Left colon (tissue), 2 donors: ENCODE measurements at places on chromosomes 3 and 15.

GRCh38 chr15:71275098-71275497, 159.8 kb downstream of the THSD4 start:
- no peak for DNase-seq

DNA sequence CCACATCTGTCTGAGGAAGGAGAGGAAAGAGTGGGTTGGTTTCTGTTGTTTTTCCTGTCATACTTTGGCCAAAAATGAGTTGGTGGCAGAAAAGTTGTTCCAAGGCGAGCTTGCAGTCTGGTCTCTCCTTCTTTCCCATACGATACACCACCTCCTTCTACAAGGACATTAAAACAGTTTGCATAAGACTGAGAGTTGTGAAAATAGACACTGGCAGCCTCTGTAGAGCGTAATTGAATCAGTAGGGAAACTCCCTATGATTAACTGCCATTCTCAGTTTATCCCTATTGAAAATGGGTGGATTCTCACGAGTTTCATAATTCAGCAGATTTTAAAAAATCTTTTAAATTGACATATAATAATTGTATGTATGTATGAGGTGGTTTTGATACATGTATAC, 3.7 kb upstream of the LSG1 start:
- no peak for DNase-seq

DNA sequence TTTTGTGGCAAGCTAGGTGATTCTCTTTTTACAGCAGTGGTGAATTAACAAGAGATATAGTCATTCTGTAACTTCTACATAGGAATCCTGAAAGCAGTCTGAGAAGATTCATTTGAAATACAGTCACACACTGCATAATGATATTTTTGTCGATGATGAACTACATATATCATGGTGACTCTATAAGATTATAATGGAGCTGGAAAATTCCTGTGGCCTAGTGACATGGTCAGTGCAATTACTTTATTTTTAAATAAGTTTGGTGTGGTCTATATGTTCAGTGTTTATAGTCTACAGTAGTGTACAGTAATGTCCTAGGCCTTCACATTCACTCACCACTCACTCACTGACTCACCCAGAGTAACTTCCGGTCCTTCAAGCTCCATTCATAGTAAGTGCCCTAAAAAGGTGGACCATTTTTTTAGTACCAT, 511.4 kb upstream of the MCTP2 start:
- no peak for DNase-seq

- DNase-seq = no peak
Measured at GRCh38 chr3:142267269-142267668, 41.9 kb upstream of the GK5 start.
